ENCODE measurements at places on chromosomes 12 and 14.
A peak's percentile ranks its signal among the peaks of the same experiment; 100 is the strongest.

GRCh38 chr12:113226696-113227568 lies 5.7 kb downstream of the TPCN1 start:
- DNase-seq: no peak

- no peak for DNase-seq
Observed at GRCh38 chr12:103327676-103328075, 168.1 kb downstream of the C12orf42 start.

- DNase-seq: no peak
Observed at GRCh38 chr12:117567644-117568216, 206.3 kb upstream of the NOS1 start.

DNA sequence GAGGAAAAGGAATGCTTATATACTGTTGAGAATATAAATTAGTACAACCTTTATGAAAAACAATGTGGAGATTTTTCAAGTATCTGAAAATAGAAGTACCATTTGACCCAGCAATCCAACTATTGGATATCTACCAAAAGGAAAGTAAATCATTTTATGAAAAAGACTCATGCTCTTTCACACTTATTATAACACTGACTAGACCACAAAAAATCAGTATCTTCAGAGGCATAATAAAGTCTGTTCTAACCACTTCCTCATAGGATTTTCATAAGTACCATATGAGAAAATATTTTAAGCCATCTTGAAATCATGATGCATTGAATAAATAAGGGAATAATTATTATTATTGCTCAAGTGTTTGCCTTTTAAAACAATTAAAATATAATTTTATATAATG lies 90.8 kb downstream of the SLCO1B1 start:
- no peak for DNase-seq

DNA sequence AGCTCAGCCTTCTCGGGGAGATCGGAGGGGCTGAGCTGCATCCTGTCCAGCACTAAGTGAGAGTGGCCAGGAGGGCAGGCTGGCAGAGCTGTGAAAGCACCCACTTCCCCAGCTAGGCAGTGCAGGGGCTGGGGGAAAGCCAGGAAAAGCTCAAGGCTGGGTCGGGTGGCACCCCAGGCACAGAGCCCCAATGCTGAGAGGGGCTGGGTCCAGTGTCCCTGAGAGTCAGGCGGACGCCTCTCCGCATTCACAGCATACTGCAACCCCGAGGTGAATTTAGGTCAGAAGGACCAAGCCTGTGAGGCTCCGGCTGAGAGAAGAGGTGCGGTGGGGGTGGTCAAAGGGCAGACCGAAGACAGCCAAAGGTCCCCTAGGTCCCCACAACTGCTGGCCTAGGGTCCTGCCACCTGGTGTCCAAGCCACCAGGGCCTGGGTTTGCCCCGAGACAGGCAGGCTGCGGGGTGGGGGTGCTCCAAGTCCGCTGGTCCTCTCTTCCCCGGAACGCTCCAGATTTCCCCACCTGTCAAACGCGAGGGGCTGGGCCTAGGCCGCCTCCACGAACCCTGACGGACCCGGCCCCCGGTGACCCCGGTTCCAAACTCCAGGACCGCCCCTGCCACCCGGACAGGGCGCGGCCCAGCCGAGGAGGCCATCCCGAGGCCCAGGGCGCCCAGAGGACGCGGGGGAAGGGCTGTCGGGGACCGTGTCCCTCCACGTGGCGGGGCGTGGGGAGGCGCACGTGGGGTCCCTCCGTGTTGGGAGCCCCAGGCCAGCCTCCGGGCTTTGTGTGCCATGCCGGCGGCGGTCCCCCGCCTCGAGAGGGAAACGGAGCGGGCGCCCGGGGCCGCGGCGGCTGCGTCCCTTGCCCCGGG lies 527 bp downstream of the CAMKK2 start:
- peak; percentile 46 for DNase-seq

GRCh38 chr14:81143793-81144192 lies 77.0 kb downstream of the GTF2A1 start:
- no peak for DNase-seq

DNA sequence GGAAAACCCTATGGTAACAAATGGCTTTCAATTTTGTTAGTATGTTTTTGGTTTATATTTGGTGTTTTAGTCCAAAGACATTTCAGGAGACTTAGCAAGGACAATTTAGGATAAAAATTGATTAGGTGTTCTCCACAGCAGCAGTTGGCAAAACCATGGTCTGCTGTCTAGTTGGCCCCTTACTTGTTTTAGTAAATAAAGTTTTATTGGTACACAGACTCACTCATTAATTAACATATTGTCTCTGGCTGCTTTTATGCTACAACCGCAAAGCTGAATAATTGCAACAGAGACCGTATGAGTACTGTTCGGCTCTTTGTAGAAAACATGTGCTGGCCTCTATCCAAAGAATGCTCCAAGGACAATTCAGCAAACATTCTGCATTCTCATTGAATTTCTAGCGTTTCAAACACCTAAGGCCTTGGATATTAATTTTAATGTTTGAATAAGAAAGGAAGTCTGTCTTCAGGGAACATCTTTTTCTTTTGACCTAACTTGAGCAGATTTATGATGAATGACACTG lies 77.7 kb downstream of the CCDC92 start:
- no peak for DNase-seq

GRCh38 chr12:127005406-127005805 lies 1261.6 kb upstream of the TMEM132C start:
- DNase-seq: no peak

- no peak for DNase-seq
Observed at GRCh38 chr14:39038542-39038941, 64.5 kb downstream of the SEC23A start.

- no peak for DNase-seq
Observed at GRCh38 chr12:11705010-11705409, 55.5 kb downstream of the ETV6 start.

- DNase-seq: no peak
Observed at GRCh38 chr12:125734137-125734536, 668.9 kb downstream of the AACS start.

- DNase-seq: peak; percentile 22
Observed at GRCh38 chr14:98101323-98101722, 1170.7 kb downstream of the BCL11B start.
